ENCODE measurements at places on chromosomes 3 and 15.

DNA sequence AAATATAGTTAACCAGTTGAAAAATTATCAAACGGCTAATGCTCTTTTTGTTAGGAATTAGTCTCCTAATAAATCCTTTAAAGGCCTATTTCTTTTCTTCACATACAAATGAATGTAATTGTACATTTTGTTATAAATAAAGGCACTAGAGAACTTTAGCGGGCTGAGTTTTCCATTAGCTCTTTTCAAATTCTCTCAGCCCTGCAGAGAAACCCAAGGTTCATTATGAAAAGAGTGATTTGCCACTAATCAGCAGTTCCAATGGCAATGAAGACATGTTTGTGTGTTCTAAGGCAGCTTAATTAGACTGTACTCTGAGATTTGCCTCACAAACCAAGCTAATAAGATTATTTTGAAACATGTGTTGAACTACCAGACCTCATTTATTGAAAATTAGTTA, 64.6 kb upstream of the P2RY1 start:
- DNase-seq: no peak

- no peak for DNase-seq
Measured at GRCh38 chr15:99029341-99030144, 22.0 kb upstream of the PGPEP1L start.

- DNase-seq: no peak
Measured at GRCh38 chr3:193051314-193051713, 133.7 kb upstream of the MB21D2 start.

DNA sequence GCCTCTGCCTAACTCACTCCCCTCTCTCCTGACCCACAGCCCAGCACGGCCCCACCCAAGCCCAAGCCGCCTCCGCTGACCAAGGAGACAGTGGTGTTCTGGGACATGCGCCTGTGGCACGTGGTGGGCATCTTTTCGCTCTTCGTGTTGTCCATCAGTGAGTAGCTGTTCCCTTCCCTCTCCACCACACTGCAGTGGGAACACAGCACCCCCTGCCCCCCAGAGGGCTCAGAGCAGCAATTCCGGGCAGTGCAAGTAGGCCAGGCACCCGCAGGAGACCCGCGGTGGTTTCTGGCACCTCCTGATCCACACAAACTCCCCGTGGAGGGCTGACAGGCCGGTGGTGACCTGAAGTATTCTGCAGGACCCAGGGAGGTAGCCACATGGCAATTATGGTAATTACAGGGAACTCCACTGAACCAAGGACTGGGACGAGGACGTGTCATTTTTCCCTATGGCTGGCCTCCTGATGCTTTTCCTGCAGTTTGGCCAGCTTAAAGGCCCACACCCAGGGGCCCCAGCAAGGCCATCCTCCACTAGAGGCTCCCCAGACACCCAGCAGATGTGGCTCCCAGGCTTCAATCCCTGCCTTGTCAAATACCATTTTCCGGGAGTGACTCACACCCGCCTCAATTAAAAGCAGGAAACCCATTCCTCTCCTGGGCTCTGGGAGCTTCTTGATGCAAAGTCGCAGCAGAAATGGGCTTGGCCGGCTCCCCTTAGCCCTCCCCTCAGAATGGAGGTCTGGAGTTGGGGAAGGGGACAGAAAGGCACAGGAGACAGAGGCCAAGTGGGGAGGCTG, 4.8 kb downstream of the TMIE start:
- no peak for DNase-seq

All from stimulated activated CD4-positive, alpha-beta T cell treated with anti-CD3 and anti-CD28 coated beads, Interleukin-2, amount 100 ng/mL, for 24 hours (primary cell).